Activated CD4-positive, alpha-beta T cell treated with anti-CD3 and anti-CD28 coated beads for 36 hours (primary cell): ENCODE measurements at places on chromosomes 1 and 21.
A peak's percentile ranks its signal among the peaks of the same experiment; 100 is the strongest.

DNA sequence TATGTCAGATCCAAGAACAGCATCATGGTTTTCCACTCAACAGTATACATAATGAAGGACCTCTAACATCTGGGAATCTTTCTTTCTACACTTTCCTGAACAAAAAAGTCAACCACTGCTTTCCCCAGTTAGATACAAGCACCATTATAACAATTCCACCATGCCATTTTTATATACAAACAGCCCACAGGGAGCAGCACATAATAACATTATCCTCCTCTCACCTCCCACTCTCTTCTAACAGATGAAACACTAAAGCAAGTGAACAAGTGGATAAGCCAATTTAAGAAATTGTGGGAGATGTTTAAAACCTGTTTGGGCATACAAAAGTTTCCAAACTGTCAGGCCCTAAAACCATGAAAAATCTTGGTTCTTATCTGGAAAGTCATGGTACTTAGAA is 29.4 kb upstream of the PRRC2C start:
- DNase-seq, result no peak

DNA sequence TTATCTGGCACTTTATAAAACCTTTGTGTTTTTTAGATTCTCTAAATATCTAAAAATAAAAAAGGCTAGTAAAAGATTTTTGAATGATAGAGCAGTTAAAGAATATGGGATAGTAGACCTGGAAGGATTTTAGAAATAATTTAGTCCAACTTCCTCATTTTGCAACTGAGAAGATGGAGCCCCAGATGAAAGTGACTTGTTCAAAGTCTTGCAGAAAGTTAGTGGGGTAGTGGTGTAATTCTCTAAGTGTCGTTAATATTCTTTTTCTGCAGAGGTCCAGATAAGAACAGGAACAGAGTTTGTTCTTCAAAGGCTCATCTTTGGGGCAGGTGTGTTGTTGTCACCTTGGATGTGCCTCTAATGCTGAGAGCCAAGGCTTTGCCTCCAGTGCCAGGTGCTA is 159.5 kb downstream of the DISC1 start:
- DNase-seq, result no peak

GRCh38 chr1:1960480-1961196 is 41.6 kb upstream of the TMEM52 start:
- no peak for DNase-seq

DNA sequence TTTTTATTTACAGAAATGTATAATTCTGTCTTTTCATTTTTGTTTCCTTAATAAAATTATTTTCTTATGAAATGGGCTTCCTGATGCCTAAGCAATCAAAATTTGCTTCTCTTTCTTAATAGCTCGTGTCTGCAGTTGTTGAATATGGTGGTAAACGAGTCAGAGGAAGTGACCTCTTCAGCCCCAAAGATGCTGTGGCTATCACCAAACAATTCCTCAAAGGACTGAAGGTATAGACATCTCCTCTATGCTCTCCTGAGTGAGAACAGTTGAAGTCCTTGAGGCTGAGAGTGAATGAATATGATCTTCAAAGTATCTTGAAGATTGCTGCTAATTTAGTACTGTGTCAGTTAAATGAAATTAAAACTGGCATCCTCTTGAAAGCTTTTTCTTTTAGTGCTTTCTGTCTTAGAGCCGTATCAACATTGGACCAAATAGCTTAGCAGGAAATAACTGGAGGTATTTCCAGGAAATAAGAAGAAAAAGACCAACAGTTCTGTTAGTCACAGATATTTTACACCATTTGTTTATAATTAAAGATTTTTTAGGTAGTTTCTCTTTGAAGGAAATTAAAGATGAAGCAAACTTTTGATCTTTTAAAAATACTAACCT is 24.7 kb downstream of the VPS45 start:
- no peak for DNase-seq

GRCh38 chr21:39900491-39900890 is 33.3 kb downstream of the PCP4 start:
- DNase-seq, result no peak

DNA sequence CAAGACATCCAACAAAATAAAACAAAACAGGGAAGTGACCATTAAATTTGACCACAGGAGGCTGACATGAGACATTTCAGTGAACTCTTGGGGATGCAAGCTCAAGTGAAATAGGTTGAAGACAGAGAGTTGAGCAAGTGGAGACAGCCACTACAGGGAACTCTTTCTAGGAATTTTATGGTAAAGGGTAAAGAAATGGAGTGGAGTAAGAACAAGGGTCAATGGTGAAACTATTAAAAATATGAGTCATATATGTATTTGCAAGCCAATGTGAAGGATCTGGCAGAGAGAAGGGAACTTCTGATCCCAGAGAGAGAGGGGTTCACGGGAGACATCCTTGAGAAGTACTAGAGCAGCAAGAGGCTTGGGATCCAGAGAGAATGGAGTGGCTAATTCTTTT is 9.1 kb upstream of the TRABD2B start:
- no peak for DNase-seq

- DNase-seq, result no peak
These were observed 65.0 kb downstream of the RERE start for GRCh38 chr1:8752411-8752810.

DNA sequence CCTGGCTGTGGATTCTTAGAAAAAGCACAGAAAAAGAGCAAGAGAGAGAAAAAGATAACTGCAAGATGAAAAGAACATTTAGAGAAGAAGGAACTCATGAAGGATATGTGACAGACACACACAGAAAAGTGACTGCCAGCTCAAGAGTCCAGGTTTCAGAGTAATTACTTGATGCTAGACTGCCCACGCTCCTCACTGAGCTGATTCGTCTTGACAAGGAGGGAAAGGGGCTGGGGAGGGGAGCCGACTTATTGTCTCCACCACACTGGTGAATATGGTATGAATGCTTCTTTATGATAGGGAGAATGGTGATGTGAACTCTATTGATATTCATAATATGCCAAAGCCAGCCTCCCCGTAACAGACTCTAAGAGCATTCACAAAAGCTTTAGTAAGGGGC is 140.4 kb downstream of the BRINP2 start:
- DNase-seq, result no peak

- no peak for DNase-seq
These were observed 147.2 kb upstream of the ETS2 start for GRCh38 chr21:38658511-38658910.

DNA sequence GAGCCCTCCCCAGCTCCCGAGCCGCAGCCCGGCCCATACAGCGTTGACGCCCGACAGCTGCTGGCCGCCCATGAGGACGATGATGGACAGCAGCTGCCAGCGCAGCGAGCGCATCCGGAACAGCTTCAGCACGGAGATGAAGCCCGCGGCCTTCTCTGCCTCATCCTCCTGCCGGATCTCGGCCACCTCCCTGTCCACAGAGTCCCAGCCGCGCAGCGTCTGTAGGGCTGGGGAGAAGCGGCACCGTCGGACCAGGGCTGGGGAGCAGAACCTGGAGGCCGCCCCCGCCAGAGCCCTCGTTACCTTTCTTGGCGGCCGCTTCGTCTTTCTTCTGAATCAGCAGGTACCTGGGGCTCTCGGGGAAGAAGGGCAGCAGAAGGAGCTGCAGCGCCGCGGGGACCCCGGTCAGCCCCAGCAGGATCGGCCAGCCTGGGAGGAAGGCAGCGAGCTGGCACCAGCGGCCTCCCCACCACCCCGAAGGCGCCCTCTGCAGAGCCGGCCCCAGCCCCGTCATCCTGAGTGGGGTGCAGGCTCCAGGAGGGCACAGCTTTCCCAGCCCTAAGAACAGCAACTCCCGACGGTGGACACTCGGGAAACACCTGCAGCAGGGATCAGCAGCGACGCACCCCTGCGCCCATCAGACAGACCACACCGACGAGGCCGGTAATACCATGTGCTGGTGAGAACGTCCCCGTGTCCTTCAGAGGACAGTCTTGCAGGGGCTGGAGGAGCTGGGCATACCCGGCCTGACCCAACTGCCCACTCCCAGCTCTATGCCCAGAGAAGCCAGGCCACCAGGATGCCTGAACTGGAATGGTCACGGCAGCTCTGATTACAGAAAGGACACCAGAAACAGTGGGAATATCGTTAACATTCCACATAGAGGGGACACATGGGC is 13.8 kb upstream of the SLC2A7 start:
- no peak for DNase-seq

DNA sequence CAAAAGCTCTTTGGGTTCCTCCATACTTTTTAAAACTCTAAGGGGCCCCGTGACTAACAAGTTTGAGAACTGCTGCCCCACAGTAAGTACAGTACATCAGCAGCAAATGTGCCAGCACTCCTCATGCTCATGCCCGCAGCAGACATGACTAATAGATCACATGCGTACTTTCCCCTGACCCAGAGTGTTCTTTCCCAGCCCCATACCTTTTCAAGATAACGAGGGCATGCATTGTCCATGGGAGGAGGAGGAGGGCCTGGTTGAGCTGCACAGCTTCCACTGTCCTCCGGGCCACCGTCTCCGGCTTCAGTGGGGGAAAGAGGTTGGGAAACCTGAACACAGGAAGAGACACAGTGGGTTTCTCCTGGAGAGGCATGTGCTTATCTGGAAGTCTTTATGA is 45.5 kb downstream of the DHRS3 start:
- DNase-seq, result no peak

DNA sequence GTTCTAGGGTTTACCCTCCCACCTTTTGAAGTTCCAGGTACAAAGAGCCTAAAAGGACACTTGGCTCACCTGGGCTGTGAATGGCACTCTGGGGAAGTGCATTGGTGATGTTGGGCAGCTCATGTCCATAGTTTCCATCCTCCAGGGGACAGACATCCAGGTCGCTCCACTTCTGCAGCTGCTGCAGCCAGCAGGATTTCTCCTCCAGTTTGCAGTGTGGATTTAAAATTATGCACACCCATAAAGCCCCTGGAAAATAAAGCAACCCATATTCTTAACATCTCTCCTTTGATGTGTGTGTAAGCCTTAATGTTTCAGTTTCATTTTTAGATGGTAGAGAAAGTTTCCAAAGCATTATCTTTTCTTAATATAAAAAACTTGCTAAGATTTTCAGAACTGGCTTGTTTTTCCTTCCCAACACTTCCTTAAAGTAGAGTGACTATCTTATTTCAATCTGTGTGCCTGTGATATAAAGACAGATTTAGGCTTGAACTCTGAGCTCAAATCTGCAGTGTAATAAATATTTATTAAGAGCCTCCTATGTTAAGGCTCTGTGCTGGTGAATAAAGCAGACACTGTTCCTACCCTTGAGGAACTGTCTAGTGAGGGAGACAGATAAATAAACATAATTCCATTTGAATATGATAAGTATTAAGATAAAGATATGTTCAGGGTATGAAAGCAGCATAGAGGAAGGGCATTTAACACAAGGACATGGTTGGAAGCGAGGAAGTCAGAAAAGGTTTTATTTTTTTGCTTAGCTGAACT is 39.1 kb downstream of the UROD start:
- DNase-seq, result no peak

DNA sequence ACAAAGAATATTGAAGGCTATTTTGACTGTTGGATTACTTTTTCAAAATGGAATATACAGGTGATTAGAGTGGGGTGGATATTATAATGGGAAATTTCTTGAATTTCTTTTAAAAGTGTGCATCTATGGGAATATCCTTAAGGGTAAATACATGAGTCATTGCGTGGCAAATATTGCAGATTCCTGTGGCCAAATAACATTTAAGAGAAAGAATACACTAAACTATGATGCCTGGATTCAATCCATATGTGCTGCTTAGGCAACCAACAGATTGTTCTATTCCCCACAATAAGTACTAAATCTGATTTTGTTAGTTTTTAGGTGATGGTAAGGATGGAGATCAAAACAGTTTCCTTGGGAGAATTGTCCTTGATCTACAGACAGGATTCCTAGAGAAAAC is 119.5 kb downstream of the HMCN1 start:
- no peak for DNase-seq

DNA sequence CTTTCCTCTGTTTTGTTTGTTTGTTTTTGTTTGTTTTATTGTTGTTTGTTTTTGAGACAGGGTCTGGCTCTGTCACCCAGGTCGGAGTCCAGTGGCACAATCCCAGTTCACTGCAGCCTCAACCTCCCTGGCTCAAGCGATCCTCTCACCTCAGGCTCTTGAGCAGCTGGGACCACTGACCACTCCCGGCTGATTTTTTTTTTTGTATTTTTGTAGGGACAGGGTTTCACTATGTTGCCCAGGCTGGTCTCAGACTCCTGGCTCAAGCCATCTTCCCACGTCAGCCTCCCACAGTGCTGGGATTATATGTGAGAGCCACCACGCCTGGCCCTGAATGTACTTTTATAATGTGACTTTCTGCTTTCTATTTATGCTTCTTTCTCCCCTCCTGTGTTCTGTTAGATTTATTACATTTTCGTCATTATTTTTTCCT is 5.0 kb upstream of the CALML6 start:
- DNase-seq, result no peak

- no peak for DNase-seq
These were observed 227.2 kb downstream of the OLFM3 start for GRCh38 chr1:101769520-101769919.

DNA sequence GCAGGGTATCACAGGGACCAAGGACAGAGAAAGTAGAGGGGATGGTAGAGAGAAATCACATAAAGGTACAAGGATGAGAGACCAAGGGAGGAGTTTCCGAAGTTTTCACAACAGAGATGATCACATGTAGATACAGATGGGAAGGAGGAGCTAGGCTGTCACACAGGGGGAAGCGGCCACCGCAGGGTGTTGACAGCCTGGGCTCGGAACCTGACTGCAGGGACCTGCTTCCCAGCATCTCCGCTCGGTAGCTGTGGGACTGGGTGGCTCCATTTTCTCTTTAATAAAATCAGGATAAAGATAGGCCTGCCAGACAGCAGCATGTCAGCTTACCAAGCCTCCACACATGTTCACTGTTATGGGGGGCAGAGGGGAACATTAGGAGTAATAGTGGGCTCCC is 32.3 kb downstream of the CDCA8 start:
- DNase-seq, result no peak

DNA sequence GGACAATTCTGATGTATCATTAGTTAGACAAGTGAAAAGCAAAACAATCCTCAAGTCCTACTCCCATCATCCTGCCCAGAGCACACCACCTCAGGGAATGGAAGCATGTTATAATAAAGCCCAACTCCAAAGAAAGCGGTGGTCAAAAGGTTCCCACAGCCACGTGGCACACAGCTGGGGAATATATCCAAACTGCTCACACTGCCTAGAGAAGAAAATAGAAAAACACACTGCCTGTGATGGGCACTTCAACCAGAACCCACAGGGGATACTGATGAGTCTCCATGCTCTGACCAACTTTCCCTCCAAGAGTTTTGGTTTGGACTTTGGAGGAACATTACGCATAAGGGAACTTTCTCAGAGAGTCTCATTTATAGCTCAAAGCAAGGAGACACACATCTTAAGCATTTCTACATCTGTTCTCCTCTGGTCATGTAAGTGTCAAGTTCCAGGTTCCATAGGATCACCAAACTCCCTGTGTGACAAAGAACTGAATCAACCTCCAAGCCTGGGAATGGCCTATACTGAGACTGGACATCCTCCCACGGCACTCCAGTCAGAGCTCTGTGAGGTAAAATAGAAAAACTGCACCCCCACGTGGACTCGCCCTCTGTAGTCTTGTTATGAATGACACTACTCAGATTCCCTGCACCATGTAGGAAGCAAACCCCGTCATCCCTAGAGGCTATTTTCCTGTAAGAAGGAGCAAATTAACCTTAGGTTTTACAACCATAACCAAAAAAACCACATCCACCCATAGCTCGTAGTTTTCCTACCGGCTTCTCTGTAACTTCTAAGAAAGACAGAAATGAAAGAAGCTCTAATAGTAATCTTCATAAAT is 12.2 kb downstream of the DSTYK start:
- DNase-seq, result peak; percentile 67
